ENCODE measurements at places on chromosomes 3 and 15. TPM values are rescaled to one million over a fixed set of nuclear protein-coding genes. Genes with fewer than 3 reads are reported as not detected.

Gene NANOGP8
- not detected for polyA plus RNA-seq

Gene CYP1A2
- 0.07 TPM for polyA plus RNA-seq

Gene GPR62
- polyA plus RNA-seq, result 0.42 TPM

Gene DNAJA4
- polyA plus RNA-seq, result 76.4 TPM

Gene PKM
- polyA plus RNA-seq, result 776 TPM

Gene MITF
- polyA plus RNA-seq, result 4.7 TPM

Gene SMCO1
- polyA plus RNA-seq, result 2.0 TPM

Gene CISH
- 14.7 TPM for polyA plus RNA-seq

Gene CYP8B1
- polyA plus RNA-seq, result 0.12 TPM

Gene PXYLP1
- polyA plus RNA-seq, result 22.5 TPM

Gene DGKG
- 2.9 TPM for polyA plus RNA-seq

Gene SNTN
- polyA plus RNA-seq, result not detected

Gene MKRN2OS
- polyA plus RNA-seq, result 0.79 TPM

Gene RARB
- polyA plus RNA-seq, result 16.0 TPM

Gene GOLGA8F
- not detected for polyA plus RNA-seq

Gene FRMD4B
- polyA plus RNA-seq, result 17.8 TPM

Gene CFAP92
- 0.42 TPM for polyA plus RNA-seq

Gene ASB7
- polyA plus RNA-seq, result 8.8 TPM

Gene SLC6A20
- polyA plus RNA-seq, result 0.22 TPM

Gene TICRR
- 3.6 TPM for polyA plus RNA-seq

Gene SMC4
- polyA plus RNA-seq, result 88.5 TPM

Gene SOX14
- not detected for polyA plus RNA-seq

Gene SLC2A2
- polyA plus RNA-seq, result not detected

Gene KBTBD8
- polyA plus RNA-seq, result 3.3 TPM

Gene ALG1L2
- 1.6 TPM for polyA plus RNA-seq

Gene STRA6
- 0.76 TPM for polyA plus RNA-seq

Gene CNTN4
- polyA plus RNA-seq, result 11.0 TPM

Gene GOLGA6L1
- not detected for polyA plus RNA-seq

Gene MESP2
- 0.49 TPM for polyA plus RNA-seq

Gene TJP1
- polyA plus RNA-seq, result 40.2 TPM

Gene PROS1
- 29.8 TPM for polyA plus RNA-seq

Gene CILP
- polyA plus RNA-seq, result 44.1 TPM

Gene CYP1A1
- not detected for polyA plus RNA-seq

Gene RBP2
- polyA plus RNA-seq, result not detected

Gene TWF2
- polyA plus RNA-seq, result 23.0 TPM
